ENCODE measurements at places on chromosomes 4 and X.

GRCh38 chr4:12137575-12137974, 708.9 kb upstream of the HS3ST1 start:
- DNase-seq = no peak

GRCh38 chr4:54558889-54559677, 98.7 kb upstream of the KIT start:
- no peak for DNase-seq

DNA sequence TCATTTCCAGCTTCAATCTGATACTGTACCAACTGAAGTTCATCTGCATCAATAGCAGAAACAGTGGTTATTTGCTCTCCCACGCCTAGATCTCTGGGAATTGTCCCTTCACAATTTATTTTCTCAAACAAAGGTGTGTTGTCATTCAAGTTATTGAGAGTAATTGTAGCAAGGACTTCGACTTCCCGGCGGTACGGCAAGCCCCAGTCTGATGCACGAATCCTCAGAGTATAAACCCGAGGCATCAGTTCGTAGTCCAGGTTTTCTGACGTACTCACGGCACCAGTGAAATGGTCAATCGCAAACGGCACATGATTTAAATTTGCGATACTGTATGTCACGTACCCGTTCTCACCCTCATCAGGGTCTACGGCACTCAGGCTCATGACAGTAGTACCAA, 15.7 kb downstream of the FAT1 start:
- DNase-seq = no peak

GRCh38 chr4:156401371-156401770, 447.7 kb upstream of the CTSO start:
- DNase-seq = no peak

DNA sequence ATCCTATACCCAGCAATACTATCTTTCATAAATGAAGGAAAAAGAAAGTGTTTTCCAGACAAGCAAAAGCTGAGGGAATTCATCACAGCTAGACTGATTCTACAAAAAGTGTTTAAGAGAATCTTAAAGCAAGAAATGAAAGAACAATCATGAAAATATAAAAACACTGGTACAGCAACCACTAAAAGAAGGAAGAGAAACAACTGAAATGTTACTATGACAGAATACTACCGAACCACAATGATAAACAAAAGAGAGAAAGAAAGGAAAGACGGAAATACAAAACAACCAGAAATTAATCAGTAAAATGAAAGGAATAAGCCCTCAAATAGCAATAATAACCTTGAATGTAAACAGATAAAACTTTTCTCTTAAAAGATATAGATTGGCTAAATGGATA, 110.8 kb upstream of the AFF2 start:
- DNase-seq = no peak

DNA sequence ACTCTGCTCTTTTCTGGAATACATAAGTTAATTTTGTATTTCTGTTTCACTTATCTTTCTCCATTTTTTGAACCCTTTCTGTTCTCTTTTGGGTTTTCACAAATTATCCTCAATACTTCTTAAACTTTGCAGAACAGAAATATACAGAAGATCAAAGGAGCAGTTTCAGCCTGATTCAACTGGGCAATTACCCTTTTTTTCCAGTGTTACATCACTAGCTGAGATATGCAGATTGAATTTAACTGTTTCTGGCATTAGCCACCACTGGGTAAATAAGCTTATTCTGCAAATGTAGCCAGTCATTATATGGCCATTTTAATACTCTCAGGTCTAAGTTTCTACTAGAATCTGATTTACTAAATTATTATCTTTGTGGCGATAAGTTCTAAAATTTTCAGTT, 66.9 kb upstream of the GRID2 start:
- no peak for DNase-seq

GRCh38 chr4:39036172-39036571, 4.0 kb upstream of the TMEM156 start:
- no peak for DNase-seq

DNA sequence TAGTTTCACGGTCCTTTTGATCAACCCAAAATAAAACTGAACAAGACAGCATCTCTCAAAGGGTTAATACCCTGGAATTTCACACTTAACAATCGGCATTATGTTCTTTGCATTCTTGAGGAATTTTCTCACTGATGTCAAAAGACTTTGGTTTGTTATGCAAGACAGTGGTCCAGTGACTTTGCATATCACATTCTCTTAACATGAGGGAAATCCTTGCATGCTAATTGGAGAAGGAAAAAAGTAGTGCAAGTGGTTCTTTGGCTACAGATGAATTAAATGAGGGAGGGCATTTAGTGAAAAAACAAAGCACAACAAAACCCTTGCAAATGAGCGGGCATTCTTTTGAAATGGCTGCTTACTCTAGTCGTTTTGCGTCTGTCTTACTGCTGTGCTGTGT, 105.1 kb upstream of the LIMCH1 start:
- DNase-seq = no peak

GRCh38 chrX:71638409-71638808, 20.1 kb upstream of the CXCR3 start:
- no peak for DNase-seq

DNA sequence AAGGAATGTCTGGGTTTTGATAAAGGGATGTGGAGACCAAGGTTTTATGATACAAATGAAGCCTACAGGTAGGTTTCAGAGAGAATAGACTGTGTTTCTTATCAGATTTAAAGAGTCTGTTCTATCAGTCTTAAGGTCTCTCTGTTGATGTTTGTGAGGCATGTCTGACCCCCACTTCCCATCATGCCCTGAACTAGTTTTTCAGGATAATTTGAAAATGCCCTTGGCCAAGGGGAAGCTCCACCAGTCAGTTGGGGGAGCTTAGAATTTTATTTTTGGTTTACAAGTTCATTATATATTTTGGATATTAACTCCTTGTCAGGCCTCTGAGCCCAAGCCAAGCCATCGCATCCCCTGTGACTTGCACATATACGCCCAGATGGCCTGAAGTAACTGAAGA, 18.6 kb downstream of the C4orf51 start:
- DNase-seq = no peak

DNA sequence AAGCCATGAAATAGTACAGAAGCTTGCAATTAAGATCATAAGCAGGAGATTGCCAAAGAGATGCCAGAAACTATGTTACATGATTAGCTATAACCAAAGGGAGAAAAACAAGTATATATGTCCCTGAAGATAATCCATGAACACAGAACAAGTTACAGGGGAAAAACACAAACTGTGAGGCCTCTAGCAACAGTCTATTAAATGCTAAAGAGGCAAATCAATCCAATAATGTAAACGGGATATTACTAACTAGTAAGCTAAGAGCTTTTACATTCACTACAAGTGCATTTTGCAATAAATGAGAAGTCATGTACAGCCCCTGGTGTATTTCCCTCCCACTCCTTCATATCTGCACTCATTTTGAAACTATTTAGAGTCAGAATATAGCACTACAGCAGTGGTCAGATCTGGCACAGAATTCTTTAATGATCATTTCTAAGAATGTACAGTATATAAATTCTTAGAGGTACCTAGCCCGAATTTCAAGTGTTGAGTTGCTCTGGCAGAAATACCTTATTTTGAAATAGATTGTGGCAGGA, 449.8 kb upstream of the SMIM31 start:
- DNase-seq = peak; percentile 28

DNA sequence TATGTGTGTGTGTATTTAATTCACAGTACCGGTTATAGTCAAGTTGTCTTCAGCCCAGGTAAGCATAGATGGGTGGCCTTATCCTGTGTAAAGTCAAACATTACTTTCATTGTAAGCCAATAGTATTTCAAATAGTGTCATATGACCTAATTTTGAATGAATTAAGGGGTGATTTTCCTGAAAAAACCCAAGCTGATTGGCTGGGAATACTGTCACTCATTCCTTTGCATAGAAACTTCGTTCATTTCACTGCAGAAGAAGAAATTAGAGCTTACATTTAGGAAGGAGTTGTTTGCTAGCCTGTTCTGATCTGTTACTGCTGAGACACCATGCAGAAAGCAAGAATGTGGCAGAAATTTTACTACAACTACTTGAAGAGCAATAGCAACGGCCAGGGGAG, 45.4 kb downstream of the SMARCAD1 start:
- DNase-seq = no peak

DNA sequence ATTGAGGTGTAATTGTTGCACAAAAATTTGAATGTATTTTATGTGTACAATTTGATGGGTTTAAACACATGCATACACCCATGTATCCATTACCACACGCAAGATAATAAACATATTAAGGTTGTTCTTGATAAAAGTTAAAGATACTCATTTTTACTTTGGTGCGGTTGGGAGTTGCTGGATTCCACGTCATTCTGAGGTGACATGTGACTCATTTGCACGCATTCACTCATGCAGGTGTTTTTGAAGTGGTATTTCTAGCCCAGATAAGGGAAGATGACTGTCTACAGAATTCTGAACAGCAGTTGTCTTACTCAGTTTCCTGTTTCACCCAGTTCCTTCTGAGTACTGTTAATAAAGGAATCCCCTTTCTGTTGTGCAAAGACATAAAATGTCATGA, 142.0 kb downstream of the RTL3 start:
- DNase-seq = peak; percentile 11

DNA sequence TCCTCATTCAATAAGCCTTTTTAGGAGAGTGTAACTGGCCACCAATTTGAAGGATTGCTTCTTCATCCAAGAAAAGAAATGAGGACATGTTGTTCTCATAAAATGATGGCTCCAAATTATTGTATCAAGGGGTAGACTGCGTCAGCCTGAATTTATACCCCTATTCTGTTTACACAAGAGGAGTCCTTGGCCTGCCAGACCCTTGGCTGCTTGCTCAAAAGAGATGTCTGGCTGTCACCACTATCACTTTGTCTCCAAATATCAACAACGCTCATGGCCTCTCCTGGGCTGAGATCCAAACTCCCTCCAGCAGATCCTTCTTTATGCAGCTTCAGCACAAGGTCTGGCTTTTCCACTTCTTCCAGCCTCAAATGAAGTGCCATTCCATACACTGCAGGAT, 127.9 kb downstream of the OR13H1 start:
- DNase-seq = no peak

GRCh38 chrX:149491812-149492211, 13.3 kb downstream of the IDS start:
- no peak for DNase-seq

- DNase-seq = no peak
These were observed 102.9 kb upstream of the TNIP3 start for GRCh38 chr4:121266982-121267381.

GRCh38 chrX:3299636-3300035, 46.8 kb downstream of the MXRA5 start:
- no peak for DNase-seq

All from GM13977 (cell line).